ENCODE measurements at places on chromosomes 13 and 19.

GRCh38 chr19:12052091-12052496 lies 667 bp downstream of the ZNF878 start:
- DNase-seq: no peak

GRCh38 chr19:31658993-31659896 lies 310.0 kb upstream of the TSHZ3 start:
- DNase-seq: no peak

GRCh38 chr19:4369888-4370260 lies 26.5 kb downstream of the MPND start:
- peak; percentile 69 for DNase-seq

- no peak for DNase-seq
These were observed 682 bp downstream of the PIK3R2 start for GRCh38 chr19:18153556-18154134.

- peak; percentile 66 for DNase-seq
These were observed 170.0 kb downstream of the KDM4B start for GRCh38 chr19:5138606-5139582.

GRCh38 chr13:46114613-46115012 lies 9.8 kb upstream of the CPB2 start:
- no peak for DNase-seq

DNA sequence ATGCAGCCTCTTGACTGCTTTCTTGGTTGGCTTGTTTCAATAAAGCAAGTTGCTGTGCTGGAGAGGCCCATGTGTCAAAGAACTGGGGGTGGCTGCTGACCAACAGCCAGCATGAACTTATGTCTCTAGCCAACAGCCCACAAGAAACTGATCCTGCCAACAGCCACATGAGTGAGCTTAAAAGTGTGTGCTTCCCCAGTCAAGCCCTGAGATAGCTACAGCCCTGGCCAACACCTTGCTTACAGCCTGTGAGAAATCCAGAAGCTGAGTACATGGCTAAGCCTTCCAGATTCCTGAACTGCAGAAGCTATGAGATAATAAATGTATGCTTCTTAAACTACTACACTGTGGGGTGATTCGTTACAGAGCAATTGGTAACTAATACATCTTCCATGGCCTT lies 38.9 kb upstream of the IPO5 start:
- DNase-seq: no peak

- DNase-seq: no peak
These were observed 13.6 kb upstream of the SLC15A1 start for GRCh38 chr13:98765996-98766519.

- DNase-seq: no peak
These were observed 6.3 kb downstream of the TCF3 start for GRCh38 chr19:1646149-1646548.
